Activated T-helper 1 cell treated with anti-CD3 and anti-CD28 coated beads, Interleukin-2, amount 50 U/mL, for 16 hours (primary cell): ENCODE measurements at places on chromosomes 5 and 9.

GRCh38 chr5:93078082-93079038 is 502.7 kb downstream of the NR2F1-AS1 start:
- DNase-seq = no peak

DNA sequence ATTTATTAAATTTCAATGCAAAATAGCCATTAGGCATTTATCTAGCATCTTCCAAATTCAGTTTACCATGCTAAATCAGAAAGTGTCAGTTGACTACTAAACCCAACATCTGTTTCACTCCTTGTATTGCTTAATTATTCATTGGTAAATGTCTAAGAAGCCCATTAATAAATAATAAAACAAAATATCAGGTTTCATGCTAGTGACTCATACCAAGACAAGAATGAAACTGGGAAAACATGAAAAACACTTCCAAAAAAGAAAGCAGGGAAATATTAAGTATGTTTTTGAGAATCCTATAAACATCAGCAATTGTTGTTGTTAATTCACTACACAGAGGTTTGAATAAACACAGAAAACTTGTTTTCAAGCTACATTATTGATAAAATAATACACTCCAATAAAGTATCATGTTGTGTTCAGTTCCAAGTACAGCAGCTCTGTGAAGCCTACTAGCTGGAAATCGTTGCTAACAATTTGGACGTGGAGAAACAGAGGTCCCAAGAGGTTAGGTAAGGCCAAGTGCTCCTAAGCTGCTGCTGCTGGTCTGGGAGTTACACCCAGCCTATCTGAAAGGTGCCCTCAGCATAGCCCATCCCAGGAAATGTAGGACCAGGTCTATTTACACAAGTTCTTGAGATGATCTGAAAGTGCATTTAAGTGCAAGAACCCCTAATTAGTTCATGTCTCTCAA is 78.8 kb downstream of the GNAQ start:
- no peak for DNase-seq

DNA sequence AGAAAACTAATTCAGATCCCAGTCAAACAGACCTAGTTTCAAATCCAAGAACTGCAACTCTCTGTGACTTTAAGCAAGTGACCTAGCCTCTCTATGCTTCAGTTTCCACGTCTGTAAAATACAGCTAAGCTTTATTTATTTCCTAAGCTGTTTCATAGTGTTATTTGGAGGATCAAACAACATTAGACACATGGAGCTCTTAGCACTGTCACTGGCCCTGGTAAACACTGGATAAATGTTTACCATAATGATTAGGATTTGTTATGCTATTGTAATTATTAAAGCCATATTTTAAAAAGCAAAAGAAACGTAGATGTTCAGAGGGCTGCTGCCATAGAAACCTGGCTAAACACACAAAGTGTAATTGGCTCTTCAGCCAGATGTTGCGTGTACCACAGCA is 26.6 kb upstream of the C5orf58 start:
- DNase-seq = no peak

DNA sequence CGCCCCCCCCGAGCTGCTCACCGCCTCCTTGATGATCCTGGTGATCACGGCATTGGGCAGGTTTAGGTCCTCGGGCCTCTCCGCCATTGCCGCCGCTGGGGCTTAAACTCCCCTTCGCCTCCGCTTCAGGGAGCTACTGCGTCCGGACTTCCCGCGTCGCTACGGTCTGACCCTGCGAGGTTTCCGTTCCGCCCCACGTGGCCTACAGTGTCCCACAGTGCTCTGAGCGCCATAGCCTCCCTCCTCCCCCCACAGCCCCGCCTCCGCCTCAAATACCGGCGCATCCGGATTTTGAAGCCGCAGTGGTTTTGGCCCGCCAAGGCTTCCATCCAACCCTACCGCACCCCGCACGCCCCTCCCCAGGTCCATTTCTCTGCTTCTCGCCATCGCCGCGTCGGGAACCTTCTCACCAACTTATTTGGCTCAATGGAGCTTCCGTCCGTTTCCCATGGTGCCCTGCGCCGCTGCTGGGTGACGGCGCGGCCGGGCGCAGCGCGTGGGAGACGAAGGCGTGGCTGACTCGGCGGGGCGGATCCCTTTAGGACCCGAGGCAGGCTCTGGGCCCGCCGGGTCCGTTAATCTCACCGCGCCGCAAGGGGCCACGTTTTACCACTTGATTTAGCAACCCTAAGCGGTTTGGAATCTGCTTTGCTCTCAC is at the start of the genes C9orf43 and POLE3:
C9orf43 (plus strand) TSS at position 541 of the 658 bp plus-strand sequence. CDS start 2,747 bp downstream, outside the sequence.
POLE3 (minus strand) TSS at position 469 of the 658 bp plus-strand sequence; CDS start at position 87, 382 bp downstream.
- DNase-seq = peak; percentile 90

- DNase-seq = no peak
These were observed 4.4 kb downstream of the HNRNPAB start for GRCh38 chr5:178208540-178209227.

- no peak for DNase-seq
These were observed 96.8 kb upstream of the NREP start for GRCh38 chr5:111853748-111854147.

DNA sequence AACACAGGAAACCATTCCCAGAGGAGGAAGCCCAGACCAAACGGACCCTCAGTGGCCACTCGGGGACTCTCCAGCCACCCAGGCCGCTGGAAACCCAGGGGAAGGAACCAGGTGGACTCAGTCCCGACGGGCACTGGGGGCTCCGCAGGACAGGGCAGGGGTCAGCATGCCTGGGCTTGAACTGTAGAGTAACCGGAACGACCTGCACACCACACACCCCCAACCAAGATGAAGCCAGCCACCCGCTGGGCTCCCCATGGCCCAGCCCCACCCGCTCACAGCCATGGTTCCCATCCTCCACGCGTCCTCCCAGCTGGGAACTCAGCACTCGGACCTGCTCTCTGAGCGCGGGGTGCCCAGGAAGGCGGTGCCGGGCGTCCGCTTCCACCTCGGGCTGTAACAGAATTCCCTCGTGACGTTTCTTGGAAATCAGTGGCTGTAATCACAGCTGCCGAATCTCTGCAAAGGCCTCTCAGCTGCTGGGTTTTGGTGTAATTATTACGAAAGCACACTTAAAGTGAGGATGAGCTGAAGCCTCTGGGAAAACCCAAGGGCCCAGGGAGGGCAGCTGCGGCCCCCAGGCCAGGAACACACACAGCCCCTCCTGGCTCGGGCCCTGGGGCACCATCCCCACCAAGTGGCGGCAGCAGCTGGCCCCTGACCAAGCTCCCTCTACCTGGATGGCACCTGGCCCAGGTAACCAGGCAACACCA is 13.8 kb downstream of the NACC2 start:
- DNase-seq = no peak

- DNase-seq = no peak
These were observed 39.8 kb downstream of the HMCN2 start for GRCh38 chr9:130305381-130305780.
